ENCODE measurements at places on chromosomes 7 and 10.

DNA sequence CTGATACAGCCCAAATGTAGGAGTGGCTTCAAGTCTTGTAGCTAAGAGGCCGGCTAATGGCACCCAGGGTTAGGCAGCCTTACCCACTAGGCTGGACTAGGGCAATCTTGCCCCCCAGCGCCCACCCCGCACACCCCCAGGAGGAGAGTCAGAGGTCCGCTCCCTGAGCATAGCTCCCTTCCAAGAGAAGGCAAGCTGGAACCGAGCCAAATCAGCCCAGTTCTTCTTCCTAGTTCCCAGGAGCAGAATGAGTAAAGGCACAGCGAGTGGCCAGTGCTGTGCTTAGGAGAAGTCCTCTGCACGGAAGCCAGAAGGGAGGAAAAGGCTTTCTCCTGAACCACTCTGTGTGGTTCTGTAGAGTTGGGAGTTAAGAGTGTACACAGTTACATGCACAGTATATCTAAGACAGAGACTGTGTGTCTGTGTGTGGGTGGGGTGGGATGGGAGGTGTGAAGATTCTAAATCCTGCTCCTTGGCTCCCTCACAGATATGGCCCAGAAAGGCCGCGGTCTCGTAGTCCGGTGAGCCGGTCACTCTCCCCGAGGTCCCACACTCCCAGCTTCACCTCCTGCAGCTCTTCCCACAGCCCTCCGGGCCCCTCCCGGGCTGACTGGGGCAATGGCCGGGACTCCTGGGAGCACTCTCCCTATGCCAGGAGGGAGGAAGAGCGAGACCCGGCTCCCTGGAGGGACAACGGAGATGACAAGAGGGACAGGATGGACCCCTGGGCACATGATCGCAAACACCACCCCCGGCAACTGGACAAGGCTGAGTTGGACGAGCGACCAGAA, 59.7 kb upstream of the PDCD4 start:
- DNase-seq = no peak

DNA sequence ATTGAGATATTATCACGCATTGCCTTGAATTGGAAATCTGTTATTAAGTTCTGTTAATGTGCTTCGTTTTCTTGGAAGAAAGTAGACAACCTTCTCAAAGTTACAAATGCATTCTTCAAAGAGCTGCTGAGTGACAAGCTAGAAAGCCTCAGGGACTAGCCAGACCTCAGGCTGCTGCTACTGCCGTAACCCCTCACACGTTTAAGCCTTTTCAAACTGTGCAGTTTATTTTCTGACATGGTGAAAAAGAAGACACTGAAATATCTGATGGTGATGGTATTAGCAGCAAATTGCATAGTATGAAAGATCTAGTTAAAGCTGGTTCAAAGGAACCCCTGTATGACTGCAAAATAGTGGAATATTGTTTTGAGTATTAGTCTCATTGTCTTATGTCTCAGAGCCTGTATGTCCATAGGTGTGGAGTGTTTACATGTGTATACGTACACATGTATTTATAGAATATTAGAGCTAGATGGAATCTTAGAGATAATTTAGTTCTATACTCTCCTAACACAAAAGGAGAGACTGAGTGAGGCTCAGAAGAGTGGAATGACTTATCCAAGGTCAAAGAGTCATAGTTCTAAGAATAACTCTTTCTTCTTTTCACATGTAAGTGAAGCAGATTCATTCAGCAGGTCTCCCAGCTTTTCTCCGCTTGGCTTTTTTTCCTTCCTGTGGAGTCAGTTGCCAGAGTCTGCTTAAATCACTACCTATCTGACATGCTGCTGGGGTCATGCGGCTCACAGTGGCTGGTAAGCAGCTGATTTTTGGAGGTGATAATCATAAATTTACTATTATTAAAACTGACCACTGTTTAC, 431.9 kb downstream of the PLXDC2 start:
- DNase-seq = no peak

- no peak for DNase-seq
These were observed 117.0 kb upstream of the ARID5B start for GRCh38 chr10:61784354-61785133.

DNA sequence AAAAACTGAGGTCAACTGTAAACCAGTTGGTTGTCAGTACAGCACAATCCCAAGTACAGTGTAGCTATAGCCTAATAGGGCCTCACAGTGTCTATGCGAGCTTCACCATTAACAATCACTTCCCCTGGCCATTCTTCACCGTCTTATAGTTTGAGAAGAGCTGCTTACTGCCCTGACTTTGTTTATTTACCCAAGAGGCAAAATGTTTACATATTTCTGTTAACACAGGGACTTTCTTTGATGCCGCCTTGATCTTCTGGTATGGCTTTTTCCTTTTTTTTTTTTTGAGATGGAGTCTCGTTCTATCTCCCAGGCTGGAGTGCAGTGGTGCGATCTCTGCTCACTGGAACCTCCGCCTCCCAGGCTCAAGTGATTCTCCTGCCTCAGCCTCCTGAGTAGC, 3.3 kb downstream of the MYOF start:
- no peak for DNase-seq

- no peak for DNase-seq
These were observed 263.2 kb downstream of the HGF start for GRCh38 chr7:81506609-81507008.

DNA sequence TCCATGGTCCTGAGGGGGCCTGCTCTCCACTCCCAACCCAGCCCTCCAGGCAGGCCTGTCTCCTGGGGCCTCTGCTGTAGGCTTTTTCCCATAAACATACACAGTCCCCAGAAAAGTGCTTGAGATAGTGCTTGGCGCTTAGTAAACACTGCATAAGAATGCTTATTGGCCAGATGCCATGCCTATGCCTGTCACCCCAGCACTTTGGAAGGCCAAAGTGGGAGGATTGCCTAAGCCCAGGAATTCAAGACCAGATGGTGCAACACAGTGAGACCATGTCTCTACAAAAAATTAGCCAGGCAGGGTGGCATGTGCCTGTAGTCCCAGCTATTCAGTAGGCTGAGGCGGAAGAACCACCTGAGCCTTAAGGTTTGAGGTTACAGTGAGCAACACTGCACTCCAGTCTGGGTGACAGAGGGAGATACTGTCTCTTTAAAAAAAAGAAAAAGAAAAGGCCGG, 24.6 kb upstream of the ASL start:
- no peak for DNase-seq

DNA sequence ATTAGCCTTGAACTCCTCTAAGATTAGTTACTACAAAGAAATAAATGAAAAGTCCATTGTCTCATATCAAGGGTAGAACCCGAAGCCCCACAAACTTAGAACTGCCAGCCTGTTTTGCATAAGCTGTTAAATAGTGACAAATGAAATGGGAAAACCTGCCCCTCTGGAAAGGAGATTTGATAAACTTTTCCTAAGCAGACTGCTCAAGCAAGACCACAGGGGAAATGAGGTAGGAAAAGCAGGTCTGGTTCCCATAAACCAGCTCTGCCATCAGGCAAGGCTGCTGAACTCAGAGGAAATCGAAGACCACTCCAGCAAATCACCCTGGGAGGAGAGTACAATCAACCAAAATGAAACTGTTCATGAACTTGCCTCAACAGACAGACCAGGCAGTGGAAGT, 181.5 kb upstream of the AOAH start:
- DNase-seq = no peak

- DNase-seq = no peak
These were observed 27.9 kb upstream of the CDK14 start for GRCh38 chr7:90568213-90568612.

Data from GM12892 (cell line).